ENCODE measurements at places on chromosomes 12 and 14.

DNA sequence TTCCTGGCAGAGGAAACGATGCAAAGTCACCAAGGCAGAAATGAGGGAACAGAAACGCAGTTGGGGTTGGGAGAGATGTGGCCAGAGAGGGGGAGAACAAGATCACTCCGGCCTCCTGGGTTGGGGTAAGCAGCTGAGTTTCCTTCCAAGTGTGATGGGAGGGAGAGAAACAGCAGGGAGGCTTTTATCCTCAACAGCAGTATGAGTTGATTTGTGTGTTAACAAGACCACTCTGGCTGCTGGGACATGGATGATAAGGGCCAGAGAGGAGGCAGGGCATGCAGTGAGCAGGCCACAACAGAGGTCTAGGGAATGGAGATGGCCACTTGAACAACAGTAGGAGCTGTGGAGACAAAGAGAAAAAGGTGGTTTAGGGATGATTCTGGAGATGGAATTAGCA lies 66.8 kb downstream of the GLRX5 start:
- no peak for DNase-seq

GRCh38 chr12:34526946-34527345 lies 504.6 kb downstream of the ALG10 start:
- DNase-seq: no peak

DNA sequence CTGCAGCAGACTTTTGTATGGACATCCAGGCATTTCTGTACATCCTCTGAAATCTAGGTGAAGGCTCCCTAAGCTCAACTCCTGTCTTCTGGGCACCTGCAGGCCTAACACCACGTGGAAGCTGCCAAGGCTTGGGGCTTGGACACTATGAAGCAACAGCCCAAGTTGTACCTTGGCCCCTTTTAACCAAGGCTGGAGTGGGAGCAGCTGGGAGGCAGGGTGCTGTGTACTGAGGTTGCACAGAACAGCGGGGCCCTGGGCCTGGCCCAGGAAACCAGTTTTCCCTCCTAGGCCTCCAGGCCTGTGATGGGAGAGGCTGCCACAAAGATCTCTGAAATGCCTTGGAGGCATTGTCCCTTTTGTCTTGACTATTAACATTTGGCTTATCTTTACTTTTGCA lies 214.4 kb upstream of the LRIG3 start:
- no peak for DNase-seq

- peak; percentile 62 for DNase-seq
These were observed 21.0 kb upstream of the EMP1 start for GRCh38 chr12:13175499-13175898.

DNA sequence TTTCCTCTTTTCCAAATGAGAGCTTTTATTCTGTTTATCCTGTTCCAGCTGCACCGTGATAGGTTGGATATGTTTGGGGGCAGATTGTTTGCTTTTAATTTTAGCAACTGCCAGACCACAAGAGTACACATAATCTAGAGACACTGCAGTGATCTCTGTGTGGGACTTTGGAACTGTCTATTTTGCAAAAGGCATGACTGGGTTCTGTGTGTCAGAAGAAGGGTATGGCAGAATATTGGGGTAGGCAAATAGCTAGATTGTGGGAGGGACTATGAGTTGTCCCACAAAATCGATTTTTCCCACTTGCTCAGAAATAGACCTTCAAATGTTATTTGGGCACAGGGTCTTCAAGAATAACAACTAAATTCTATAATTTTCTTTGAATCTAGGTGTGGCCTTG lies 275.9 kb upstream of the KITLG start:
- DNase-seq: no peak

GRCh38 chr14:61430066-61430757 lies 108.8 kb downstream of the PRKCH start:
- no peak for DNase-seq

GRCh38 chr12:10936506-10936905 lies 2.6 kb downstream of the TAS2R14 start:
- no peak for DNase-seq

- DNase-seq: no peak
These were observed 247.1 kb upstream of the TMTC1 start for GRCh38 chr12:30030693-30031374.

DNA sequence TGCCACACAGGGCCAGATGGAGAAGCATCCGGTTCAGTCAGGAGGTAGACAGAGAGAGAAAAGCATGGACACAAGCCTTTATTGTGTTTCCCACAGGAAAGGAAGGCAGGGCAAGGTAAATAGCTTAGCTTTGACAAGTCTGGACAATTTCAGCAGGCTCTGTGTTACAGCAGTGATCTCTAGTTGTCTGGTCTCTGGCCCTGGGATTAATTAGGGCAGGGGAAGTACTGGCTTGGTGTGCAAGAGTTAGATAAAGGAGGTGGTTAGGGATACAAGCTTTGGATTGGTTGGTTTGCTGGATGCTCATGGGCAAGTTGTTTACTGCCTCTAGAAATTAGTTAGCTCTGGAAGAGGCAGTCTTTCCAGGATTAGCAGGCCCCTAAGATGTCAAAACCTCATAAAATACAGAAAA lies 15.1 kb upstream of the NGDN start:
- no peak for DNase-seq

- DNase-seq: no peak
These were observed 124.3 kb downstream of the RASSF9 start for GRCh38 chr12:85711735-85712390.

GRCh38 chr14:63752449-63753169 lies 24.7 kb upstream of the SGPP1 start:
- peak; percentile 11 for DNase-seq

DNA sequence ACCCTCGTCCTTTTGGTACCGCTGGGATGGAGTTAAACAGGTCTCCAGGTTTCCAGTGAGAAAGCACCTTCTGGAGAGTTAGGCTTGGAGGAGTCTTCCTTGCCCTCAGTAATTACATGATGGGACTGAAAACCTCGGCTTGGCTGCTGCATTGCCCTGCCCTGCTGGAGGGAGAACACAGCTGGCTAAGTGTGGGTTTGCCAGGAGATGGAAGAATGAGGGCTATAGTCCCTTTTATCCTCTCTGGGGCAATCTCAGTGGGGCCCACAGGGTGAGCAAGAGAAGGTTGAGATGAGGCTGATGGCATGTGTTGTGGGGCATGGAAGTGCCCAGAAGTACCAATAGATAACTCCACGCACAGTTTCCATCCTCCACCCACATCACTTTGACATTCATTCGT lies 23.2 kb upstream of the MEG3 start:
- no peak for DNase-seq

GRCh38 chr12:13628067-13628466 lies 353.3 kb downstream of the GRIN2B start:
- no peak for DNase-seq

GRCh38 chr12:76266797-76267196 lies 81.4 kb downstream of the BBS10 start:
- DNase-seq: peak; percentile 91

GRCh38 chr12:25322918-25323531 lies 72.3 kb upstream of the KRAS start:
- DNase-seq: peak; percentile 63

DNA sequence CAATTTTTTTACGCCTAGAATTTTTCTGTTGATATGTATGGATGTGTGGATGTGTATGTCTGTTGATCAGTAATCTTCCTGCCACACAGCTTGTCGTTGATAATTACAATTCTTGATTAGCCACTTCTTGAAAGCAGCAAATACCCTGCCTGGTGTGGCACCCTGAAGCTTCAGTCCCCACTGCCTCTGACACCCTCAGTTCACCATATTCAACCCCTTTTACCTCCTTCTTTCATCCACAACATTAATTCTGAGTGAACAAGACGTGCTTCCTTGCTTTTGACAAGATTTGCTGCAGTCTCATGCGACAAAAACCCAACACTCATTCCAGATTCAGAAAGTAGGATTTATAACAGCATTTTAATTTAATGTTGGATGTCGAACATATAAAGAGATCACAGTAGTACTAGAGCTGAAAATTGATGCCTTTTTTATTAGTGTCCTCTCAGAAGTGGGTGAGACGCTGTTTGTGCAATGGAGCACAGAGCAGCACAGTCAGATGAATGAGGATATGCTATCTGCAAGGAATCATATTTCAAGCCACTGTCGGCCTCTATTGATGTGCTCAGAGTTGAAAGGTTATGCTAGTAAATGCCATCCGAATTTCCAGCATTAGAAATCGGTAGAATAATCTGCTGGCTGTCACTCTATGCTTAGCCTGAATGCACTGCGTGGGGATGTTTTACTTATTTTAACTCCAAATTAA lies 383.7 kb downstream of the EGLN3 start:
- DNase-seq: no peak

DNA sequence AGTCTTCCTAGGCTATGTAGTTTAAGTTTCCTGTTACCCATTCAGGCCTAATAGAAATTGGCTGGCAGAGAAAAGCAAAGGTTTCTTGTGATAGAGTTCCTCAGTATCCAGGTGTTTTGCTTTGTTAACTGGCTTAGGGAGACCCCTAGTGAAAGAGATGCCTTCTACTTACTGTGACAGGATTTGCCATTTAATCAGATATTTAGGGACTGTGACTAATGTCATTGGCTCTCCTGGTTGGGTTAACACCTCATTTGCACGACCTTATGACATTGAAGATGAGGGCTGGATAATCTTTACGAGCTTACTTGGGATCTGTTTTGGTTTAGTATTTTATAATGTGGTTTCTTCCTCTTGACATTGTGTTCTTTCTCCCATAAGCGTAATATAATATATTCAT lies 5.8 kb downstream of the MON2 start:
- DNase-seq: no peak

DNA sequence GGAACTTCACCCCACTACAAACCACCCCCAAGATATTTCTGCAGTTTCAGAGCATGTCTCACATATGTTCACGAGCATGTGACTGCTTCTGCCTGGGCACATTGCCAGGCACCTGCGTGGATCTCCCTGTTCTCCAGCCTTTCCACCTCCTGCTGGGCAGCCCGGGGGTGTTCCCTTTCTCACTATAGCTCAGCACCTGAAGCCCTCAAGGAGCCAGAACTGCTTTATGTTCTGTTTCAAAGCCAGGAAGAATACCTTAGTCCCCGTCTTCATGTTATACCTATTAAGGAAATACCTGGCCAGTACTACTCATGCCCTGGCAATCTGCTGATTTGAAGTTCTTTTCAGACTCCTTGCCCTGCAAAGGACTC lies 4.2 kb upstream of the FGF6 start:
- DNase-seq: no peak

DNA sequence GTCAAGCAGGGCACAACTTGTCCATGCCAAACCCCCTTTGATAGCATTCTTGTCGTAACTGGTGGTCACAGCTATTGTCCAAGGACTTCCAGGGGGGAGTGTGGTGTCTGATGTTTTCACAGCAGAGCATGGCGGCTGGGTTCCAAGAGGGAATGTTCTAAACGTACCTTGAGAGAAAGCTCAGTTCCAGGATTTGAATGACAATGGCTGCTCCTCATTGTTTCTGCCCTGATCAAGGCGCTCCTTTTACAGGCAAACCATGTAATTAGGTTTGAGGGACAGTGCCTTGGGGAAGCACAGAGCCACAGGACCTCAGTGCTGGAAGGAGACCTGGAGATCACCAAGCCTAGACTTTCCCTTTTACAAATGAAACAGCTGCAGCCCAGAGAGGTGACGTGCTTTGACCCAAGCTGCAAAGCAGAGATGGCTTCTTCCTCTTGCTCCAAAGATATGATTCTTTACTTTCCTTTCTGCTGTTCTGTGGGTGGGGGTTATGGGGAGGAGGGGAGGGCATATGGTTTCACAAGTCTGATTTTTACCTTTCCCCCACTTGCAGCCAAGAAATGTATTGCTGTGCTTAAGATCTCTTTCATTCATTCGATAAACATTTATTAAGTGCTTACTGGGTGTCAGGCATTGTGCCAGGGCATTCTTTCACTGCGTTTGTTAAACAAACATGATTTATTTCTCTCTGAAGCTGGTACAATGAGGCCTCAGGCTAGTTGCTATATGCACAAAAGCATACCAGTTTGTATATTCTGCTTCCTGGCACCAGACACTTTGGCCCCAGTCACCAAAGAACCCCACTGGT lies 172.8 kb downstream of the KTN1 start:
- DNase-seq: peak; percentile 62

DNA sequence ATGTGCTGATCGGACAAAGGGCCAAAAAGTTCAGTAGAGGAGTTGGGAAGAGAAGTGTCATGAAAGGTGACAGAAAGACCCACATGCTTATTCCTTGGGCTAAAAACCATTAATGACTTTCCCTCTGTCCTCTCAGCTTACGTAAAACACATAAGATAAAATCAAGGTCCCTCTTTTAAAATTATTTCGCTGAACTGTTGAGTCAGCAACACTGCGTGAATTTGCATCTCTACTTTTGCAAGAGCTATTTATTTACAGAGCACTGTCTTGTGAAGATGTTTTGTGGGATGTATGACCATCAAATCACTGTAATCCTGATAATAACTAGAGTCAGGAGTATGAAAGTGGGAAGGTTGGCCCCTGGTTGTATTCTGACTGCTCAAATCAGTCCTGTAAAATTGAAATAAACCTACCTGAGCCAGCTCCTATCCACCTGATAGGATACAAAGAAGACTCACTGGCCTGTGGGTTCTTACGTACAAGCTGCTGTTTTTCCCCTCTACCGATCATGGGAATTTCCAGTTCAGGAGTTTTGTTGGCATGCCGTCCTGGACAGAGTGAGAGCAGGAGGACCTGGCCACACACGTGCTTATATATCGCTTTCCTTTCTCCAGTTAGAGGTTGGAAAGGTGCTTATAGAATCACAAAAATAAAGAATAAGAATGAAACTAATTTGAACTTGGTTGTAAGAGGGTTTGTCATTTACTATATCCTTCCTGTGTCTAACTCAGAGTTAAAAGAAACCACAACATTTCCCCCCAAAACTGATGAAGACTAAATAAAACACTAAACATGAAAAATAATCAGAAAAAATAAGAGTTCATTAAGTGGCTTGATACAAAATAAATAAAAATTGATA lies 42.9 kb downstream of the IFNG-AS1 start:
- DNase-seq: no peak

DNA sequence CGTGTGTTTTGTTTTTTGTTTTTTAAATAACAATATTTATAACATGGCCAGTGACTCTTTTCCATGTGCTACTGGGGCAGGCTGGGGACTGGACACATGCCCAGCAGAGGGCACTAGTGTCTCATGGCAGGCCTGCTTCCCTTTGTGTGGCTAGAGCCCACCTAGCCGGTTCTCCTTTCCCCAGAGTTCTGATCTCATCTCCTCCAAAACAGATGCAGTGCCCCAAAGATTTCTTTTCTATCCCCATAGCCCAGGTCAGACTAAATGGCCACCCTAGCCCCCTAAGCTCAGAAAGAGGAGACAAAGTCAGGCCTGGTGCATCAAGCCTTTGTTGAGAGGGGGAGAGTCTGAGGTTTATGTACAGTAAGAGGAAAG lies 21.2 kb downstream of the PRPF40B start:
- DNase-seq: peak; percentile 69

- no peak for DNase-seq
These were observed 72.0 kb downstream of the GCH1 start for GRCh38 chr14:54830650-54831049.

- DNase-seq: peak; percentile 6
These were observed 12.2 kb downstream of the TEP1 start for GRCh38 chr14:20400965-20401593.

Data from fibroblast of skin of back (primary cell).